Fibroblast of skin of abdomen (primary cell): ENCODE measurements at places on chromosomes 7 and 10.

DNA sequence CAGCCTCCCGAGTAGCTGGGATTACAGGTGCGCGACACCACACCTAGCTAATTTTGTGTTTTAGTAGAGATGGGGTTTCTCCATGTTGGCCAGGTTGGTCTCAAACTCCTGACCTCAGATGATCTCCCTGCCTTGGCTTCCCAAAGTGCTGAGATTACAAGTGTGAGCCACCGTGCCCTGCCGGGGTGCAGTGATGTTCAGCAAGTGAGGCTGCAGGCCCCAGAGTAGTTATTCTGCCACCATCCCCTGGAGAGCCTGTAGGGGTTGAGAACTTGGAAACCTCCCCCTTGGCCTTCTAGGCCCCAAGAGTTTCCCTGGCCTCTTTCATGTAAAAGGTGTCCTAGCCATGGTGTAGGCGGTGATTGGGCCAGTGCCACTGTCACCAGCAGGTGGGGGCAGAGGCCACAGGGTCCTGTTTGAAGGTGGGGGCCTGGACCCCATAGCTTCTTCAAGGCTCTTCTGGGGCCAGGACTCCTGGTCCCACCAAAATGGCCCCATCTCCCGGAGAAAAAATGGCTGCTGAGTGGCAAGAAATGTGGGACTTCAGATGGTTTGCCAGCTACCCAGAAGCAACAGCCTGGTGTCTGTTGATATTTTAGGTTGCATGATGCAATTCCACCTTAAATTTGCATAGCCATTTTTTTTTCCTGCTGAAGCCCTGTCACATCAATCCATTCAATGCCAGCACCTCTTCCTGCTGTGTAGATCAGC lies 25.5 kb upstream of the INMT start:
- no peak for DNase-seq

- no peak for DNase-seq
These were observed 369.9 kb downstream of the CNTNAP2 start for GRCh38 chr7:146486519-146486918.

DNA sequence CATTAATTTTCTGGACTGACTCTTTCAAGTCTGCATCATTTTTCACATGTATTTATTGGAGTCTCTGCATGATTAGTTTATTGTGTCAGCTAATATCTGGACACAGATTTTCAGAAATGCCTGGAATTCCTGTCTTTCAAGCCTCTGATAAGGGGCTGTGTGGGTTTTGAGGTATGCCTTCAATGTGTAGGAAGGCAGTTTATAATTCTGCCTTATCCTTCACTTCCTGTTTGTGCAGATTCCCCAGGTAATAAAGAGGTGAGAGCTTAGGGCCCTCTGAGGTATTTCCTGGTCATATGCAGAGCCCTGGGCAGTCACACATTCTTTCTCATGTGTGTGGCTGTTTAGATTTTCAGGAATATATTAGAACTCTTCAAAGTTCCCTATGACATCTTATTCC lies 79.4 kb upstream of the PRKCQ start:
- no peak for DNase-seq

DNA sequence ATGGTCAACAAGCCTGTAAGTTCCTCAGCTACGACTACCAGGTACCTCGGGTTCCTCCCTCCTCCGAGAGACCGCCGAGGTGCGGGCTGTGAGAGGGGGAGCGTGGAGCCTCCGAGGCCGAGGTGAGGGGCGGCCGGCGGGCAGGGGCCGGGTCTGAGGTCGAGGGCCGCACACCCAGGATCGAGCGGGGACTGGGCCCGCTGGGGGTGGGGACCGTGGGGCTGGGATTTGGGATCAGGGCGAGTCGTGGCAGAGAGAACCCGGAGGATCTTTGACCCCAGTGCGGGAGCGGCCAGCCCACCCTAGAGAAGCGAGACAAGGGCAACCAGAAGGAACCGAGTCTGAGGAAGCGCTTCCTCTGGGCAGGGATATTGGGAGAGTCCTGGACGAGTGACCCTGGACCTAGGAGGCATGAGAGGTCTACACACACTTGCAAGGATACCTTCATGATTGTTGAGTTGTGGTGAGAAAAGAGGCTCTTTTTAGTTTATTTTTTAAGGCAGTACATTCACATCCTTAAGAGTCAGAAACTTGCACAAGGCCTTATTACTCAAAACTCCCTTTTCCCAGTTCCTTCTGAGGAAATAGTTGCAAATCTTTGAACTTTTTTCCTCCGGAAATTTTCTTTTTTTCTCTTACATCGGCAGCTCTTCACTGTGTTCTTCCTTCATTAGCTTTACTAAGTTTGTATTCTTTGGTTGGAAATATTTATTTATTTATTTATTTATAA lies 395 bp downstream of the ZNF487 start:
- DNase-seq: no peak

DNA sequence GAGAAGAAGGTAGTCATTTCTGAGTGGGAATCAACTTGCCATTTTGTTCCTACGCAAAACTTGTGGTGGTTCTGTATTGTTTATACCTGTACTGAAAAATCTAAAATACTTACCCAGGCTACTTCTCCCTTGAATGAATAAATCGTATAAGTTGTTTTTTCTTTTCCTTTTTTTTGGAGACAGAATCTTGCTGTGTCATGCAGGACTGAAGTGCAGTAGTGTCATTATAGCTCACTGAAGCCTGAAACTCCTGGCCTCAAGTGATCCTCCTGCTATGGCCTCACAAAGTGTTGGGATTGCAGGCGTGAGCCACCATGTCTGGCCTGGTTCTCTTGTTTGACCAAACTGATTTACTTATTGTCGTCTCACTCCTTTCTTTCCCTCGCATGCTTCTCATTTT lies 27.9 kb downstream of the LUC7L2 start:
- DNase-seq: no peak

- peak; percentile 80 for DNase-seq
These were observed 41.9 kb upstream of the PSMG3 start for GRCh38 chr7:1611708-1612241.

- peak; percentile 17 for DNase-seq
These were observed 529 bp downstream of the HPS1 start for GRCh38 chr10:98446151-98446660.

- DNase-seq: no peak
These were observed 209.8 kb upstream of the POM121L12 start for GRCh38 chr7:52825611-52826010.

DNA sequence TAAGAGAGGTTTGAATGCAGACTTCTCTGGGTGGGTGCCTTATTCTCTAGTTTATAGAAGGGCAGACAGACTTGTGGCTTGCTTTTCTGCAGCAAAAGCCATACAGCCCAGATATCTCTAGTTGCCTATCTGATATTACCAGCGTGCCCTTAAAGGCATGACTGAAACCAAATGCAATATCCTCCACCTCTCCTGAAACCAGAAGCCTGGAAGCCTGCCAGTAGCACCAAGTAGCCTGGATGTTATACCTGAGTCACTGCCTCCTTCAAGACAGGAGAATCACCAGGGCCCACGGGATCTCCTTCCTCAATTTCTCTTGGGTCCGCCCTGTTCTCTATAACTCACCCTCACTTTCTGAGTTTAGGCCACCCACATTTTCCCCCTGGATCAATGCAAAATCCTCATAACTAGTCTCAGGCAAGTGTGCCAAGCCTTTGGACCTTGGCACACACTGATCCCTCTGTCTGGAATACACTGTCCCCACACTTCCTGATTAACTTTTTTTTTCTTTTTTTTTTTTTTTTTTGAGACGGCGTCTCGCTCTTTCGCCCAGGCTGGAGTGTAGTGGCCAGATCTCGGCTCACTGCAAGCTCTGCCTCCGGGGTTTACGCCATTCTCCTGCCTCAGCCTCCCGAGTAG lies 638.4 kb downstream of the GALNT17 start:
- peak; percentile 59 for DNase-seq

DNA sequence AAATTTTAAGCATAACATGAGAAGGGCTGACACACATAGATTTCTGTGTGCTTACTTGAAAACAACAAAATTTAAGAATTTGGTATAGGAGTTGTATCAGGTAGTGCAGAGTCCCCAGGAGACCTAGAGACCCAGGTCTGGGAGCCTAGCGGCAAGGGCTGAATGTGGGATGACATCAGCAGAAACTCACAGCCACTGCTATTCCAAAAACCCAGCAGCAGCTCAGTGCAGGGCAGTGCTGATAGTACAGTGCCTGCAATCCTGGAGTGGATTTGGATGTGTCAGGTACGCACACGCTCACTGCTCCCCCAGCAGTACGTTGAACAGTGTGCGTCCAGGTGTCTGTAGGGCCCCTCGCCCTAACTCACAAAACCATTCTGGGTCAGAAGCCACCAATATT lies 87.1 kb downstream of the EGFR start:
- no peak for DNase-seq

DNA sequence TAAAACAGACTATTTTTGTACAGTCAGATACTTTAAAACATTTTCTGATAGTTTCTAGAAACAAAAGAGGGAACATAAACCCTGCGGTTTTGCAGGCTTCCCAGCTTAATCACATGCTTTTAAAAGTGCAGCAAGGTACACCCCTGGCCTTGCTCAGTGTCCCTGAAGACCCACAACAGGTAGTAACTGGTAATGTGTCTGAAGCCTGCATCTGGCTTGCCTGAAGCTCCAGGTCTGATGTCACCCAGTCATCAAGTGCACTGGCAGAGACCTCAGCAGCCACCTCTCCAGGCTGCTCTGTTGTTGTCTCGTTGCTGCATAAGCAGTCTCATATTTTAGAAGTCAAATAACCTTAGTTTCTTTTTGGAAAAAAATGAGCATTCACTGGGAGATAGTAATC lies 376.1 kb upstream of the MTPN start:
- no peak for DNase-seq

GRCh38 chr10:112512294-112512693 lies 65.3 kb downstream of the VTI1A start:
- DNase-seq: no peak

DNA sequence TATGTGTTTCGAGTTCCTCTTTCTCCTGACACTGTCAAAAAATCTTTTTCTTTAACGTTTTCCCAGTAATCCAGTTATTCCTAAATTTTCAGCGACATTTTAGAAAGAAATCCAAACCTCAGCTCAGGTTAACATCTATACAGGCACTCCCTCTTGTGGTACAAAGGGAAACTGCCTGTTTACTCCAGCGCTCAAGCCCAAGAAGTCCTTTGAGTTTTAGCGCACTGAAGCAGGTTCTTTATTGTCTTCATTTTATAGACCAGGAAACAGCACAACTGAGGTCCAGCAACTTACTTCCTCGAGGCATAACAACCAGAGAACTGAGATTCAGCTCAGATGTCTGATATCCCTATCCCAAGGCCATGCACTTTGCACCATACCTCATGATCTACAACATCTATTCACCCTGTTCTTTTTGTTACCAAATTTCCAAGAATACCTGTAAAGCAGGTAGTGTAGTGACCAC lies 287.2 kb upstream of the MKLN1 start:
- peak; percentile 71 for DNase-seq

DNA sequence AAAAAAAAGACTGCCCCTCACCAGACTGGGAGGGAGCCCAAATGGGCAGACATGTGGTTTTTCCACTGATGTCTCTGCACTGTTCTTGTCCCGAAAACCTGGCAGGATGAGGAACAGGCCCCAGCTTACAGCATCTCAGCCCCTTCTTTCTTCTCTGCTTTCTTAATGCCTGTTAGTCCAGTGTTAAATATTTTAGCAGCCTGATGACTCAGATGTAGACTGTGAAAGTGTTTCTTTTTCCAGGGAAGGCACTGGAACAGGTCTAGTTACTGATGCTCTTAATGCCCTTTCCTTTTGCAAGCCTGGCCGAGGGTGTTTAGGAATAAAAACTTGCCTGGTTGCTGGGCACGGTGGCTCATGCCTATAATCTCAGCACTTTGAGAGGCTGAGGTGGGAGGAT lies 107.7 kb downstream of the TACC2 start:
- DNase-seq: no peak

- DNase-seq: peak; percentile 5
These were observed 129.5 kb upstream of the PCGF5 start for GRCh38 chr10:91090761-91091529.

GRCh38 chr7:79257959-79258358 lies 195.5 kb downstream of the MAGI2 start:
- peak; percentile 12 for DNase-seq
